ENCODE measurements at places on chromosomes 3 and 15.

- DNase-seq = no peak
These were observed 671 bp upstream of the DCUN1D1 start for GRCh38 chr3:182981038-182981380.

GRCh38 chr3:45642731-45643152 is 46.5 kb upstream of the SACM1L start:
- DNase-seq = peak; percentile 50

GRCh38 chr3:100777271-100777670 is 68.0 kb downstream of the TFG start:
- peak; percentile 60 for DNase-seq

- no peak for DNase-seq
These were observed 548.2 kb downstream of the FHIT start for GRCh38 chr3:60703008-60703407.

GRCh38 chr3:14370720-14371572 is 31.5 kb upstream of the SLC6A6 start:
- no peak for DNase-seq

- DNase-seq = no peak
These were observed 26.4 kb upstream of the DOCK3 start for GRCh38 chr3:50648313-50648712.

DNA sequence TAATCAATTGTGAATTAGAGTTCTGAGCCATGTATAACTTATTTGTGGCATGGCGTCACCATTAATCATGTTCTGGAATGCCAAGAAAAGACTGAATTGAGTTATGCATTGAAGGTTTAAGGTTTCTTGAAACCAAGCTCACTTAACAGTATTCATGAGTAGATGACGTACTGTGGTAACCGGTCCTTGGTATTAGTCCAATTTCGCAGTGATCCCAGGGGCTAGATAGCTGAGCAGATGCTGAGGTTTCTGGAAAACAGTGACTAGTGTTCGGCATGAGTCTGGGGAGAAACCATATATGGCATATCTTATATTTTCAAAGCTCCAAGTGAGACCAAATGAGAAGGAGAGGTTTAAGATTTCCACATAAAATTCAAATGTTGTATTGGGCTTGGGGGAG is 218.3 kb upstream of the LYSMD4 start:
- no peak for DNase-seq

- peak; percentile 86 for DNase-seq
These were observed 24.7 kb downstream of the LYSMD4 start for GRCh38 chr15:99708563-99708962.

DNA sequence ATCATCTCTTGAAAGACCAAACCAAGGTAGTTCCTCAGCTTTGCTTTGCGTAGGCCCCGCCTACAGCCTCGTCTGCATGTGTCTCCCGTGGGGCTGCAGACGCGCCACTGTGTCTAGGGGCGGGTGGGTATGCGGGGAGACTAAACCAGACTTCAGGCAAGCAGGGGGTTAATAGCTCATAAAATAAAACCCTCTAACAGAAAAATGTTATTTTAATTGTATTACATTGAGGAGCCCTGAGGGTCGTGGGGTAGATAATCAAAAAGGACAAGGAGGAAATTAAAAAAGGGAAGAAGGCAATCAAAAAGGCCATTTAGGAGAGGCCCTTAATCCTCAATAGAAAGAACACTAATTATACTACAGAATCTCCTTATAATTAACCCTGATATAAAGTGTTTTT is 247.6 kb upstream of the ICE2 start:
- DNase-seq = no peak

DNA sequence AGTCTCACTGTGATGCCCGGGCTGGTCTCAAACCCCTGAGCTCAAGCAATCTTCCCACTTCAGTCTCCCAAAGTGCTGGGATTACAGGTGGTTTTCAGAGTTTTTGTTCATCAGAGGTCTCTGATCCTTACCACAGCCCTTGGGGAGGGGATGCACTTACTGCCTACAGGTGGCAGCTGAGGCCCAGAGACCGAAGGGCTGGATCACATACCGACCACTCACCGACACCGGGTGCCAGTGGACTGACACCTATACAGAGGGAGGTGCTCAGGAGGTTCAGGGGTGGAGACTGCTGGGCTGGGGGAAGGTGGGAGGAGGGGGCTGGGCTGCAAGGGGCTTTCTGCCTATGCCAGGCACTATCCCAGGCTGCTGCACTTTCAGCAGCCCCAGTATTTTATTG is 19.5 kb downstream of the DUSP7 start:
- DNase-seq = no peak

DNA sequence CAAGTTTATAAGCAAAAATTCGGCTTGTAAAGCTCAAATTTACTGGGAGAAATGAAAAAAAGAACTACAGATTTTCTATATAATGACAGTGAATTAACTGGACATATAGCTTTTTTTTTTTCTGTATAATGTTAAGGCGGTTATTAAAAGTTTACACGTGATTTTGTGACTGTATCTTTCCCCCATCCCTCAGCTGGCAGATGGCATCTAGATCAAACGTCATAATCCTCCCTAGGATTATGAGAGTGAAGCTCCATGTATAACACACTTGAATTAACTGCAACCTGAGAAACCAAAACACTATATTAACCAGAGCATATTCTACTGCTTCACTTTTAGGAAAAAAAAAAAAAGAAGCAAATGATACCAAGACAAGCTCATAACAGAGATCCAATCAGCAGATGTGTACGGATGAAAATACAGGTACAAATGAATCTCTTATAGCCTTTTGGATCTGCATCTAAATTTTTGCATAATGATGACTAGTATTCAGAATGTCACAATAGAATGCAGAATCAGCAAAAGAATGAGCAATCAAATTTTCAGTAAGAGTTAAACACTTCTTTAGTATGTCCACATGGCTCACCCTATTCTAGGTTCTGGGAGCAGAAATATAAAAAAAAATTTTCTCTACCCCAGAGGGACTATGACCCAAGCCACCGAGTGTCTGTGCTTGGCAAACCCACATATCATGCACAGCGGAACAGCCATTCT is 12.4 kb downstream of the MOBP start:
- no peak for DNase-seq

GRCh38 chr15:89400116-89400781 is 65.6 kb upstream of the POLG start:
- no peak for DNase-seq

GRCh38 chr15:70597945-70598344 is 165.4 kb downstream of the UACA start:
- DNase-seq = no peak

- no peak for DNase-seq
These were observed 90.2 kb upstream of the FGF12 start for GRCh38 chr3:192817506-192817905.

DNA sequence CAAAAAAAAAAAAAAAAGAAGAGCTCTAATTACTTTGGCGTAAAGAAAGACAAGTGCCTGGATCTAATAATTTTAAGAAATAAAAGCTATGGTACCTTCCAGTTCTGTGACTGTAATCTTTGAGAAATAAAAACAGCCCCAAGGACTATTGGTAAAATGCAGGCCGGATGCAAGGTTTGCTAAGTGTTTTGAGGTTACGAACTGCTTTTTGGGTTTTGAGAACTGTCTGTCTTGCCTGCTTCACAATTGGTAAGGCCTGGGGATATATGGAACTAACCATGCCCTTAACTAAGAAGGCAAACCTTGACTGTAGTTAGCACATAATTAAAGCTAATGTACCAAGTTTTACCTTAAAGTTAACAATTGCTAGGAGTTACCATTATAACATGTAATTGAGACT is 388.4 kb upstream of the CBLB start:
- DNase-seq = no peak

- peak; percentile 74 for DNase-seq
These were observed 5.4 kb upstream of the PLOD2 start for GRCh38 chr3:146166415-146166821.

DNA sequence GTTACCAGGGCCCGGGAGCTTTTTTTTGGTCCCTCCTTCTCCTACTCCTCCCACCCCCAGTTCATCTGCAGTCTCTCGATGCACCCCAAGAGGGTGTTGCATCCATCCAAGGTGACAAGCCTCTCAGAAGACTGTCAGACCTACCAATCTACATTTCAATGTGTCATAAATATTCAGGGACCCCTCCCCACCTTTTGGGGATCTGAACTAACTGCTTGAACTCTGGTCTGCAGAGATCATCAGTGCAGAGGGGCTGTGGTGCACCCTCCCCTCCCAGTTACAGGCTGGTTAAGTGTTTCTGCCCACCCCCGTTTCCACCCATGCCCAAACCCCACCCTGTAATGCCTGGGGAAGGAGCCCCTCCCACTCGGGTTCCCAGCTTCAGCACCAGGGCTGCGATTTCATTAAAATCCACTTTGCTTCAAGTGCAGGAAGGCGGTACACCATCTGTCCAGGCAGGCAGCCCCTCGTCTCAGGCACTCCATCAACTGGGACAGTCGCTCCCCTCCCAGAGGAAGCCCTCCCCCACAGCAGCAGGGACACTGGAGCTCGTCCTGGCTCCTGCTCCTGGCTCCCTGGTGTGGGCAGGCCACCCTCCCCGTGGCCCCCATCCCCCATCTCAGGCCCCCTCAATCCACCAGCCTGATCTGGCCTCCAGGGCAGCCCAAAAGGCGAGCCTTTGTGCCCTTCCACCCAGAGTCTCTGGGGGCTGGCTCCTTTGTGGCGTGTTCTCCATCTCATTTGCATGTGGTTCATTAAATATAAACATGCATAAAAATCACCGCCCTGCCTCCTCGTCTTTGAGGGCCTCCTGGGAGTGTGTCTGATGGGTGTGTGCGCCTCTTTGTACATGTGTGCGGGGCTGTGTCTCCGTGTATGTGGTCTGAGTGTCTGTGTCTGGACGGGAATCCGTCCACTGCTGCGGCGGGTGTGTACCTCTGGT is 32.3 kb downstream of the RNU5B-1 start:
- no peak for DNase-seq

DNA sequence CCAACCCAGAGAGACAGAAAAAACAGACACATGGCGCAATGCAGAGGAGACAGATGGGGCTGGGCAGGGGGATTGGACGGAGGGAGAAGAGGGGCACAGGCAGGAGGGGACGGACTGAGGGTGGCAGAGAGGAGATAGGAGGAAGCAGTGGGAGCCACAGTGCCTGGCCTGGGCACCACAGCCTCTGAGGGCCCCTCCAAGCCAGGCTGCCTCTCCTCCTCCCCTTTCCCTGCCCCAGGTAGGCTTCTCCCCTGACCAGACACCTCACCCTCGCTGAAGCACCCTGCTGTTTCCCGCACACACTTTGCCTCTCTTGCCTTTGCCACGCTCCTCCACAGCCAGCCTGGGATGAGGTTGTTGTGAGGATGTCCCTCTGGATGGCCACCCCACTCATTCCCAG is 84.0 kb upstream of the PRR20G start:
- DNase-seq = no peak

DNA sequence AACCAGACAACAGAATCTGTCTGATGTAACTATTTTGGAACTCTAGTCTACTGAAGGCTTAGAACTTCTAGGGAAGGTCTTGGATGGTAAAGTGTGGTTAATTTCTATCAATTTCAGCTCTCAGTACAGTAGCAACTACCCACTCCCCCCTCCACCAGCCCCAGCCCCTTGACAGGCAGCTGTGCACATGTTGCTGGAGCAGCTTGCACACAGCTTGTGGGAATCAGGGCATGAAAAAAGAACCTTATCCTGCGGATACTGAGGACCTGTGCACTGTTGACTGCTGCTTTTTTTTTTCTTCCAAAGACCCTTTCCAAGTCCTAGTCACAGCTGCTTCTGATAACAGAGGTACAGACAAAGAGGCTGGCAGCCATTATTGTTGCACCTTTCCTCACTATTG is 81.5 kb upstream of the UBP1 start:
- no peak for DNase-seq

GRCh38 chr15:42932833-42933515 is 12.4 kb upstream of the TTBK2 start:
- no peak for DNase-seq

DNA sequence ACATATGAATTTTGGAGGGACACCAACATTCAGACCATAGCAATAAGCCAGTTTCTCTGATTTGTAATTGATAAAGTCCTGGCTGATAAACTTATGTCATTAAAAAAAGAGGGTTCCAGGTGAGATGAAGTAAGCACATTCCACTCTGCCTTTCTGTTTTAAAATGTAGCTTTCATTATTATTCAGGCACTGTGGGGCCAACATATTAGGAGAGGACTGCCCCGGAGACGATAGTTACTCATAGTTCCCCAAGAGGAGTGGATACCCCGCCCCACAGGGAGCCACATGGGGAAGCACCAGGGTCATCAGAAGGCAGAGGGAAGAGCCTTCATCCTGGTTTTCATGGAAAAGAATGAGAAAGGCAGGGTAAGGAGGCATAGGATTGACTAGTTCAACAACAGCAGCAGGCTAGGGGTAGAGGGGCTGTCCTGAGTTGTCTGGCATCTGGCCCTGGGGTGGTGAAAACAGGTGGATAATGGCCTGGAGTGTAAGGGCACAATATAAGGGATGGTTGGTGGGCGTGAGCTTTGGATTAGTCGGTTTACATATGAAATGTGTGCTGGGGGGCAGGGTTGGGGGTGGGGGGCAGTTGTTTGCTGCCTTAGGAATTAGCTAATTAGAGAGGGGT is 78.7 kb upstream of the PROK2 start:
- DNase-seq = no peak

DNA sequence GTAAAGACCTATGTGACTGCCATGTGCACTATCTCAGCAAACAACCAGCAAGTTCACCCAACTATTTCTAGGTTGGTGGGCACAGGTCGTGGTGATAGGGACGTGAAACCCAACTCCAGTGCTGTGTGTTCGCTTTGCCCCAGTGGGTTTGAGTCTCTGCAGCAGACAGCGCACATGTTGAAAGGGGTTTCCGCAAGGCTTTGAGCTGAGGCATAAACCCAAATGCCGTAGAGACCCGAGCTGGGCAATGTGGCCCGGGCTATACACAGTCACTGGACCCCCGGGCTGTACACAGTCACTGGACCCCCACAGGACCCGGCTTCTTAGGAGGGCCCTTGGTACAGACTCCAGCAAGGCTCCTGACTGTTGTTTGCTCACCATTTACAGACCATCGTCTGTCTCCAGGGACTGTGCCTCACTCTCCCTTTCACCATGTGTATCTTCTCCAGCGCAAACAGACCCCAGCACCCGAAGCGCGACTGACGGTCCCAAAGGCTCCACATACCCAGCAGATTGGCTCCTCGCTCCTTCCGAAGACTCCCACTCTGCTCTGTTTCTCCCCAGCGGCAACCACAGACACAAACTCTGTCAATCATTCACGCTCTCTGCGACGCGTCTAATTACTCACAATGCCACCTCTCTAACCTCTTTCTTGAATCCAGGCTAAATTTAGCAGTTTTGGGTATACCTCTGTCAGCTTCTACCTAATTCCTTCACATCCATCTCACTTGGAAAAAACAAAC is 31.2 kb downstream of the PCSK6 start:
- DNase-seq = no peak

DNA sequence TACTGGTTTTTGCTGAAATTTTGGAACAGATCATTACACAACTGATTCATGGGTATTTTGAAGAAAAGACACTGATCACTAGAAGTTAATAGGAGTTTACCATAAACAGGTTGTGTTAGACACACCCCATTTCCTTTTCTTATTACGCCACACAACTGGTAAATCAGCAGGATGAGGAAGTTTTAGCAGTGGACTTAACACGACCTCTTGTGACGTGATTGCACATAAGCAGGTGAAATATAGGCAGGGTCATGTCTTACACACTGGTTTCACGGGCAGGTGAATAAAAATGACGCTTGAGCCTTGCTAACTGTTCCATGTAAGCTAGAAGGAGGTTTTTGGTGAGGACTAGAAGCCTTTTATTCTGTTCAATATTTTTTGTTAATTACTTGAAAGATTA is 27.1 kb upstream of the TPRG1 start:
- DNase-seq = no peak
